AG04449 (cell line): ENCODE measurements at places on chromosomes 16 and 17.

GRCh38 chr17:38353086-38353604, 1.5 kb downstream of the SOCS7 start:
- DNase-seq: no peak

DNA sequence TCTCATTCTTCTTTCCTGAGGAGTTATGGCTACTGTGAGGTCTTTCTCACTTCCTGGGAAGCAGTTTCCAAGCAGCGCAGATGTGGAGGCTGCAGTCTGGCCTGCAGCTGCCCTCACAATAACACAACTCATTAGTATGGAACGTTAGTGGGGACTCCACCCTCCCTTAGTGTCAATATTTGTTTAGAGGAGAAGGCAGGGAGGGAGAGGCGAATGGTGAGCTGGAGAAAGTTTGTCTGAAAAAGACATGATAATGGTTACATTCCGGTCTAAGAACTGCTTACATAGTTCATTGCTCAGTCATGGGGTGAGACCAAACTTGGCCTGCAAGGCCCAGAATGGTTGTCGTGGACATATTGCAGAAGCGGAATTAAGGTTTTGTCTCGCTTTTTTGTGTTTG, 170.2 kb downstream of the HS3ST3B1 start:
- peak; percentile 82 for DNase-seq

DNA sequence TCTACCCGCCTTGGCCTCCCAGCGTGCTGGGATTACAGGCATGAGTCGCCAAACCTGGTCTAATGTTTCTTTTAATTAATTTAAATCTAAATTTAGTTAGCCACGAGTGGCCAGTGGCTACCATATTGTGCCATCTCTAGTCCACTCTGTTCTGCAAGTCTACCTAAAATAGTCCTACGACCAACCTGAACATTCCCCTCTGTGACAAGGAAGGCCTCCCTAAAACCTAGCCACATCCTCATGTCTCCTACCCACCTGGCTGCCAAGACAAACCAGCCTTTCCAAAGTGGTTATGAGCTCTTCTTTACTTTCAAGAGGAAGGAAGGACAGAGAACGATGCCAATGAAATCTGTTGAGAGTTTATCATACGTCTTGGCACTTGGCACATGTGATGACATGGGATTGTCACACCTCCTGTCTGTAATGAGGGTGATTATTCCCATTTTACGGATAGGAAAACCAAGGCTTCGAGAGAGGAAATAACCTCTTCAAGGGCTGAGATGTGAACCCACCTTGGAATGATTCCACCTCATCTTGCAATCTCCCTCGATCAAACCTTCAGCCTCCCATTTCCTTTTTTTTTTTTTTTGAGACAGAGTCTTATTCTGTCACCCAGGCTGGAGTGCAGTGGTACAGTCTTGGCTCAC, 19.7 kb downstream of the MYH11 start:
- no peak for DNase-seq

GRCh38 chr17:37194208-37194607, 181.6 kb upstream of the C17orf78 start:
- DNase-seq: no peak

- DNase-seq: peak; percentile 59
Measured at GRCh38 chr16:65312795-65313194, 190.9 kb upstream of the CDH11 start.

DNA sequence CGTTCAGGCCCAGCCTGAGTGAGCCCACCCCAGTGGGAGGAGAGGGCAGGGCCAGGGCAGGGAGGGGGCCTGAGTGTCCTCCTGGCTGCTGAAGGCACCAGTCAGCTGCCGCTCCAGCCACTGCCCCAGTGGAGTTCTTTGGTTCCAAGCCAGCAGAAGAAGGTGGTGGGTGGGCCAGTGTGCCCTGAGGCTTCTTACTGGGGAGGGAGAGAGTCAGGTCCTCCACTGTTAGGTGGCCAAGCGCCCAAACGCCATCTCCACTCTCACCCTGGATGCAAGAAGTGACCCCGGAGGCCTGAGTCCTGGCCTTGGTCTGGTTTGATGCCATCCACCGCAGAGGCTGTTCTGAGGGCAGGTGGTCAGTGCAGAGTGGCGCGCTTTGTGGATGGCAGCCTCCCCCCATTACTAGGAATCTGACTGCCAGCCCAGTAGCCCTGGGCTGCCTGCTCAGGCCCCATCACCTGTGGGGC, 2.2 kb downstream of the RNF213 start:
- no peak for DNase-seq

GRCh38 chr16:28858421-28858820, 5.2 kb upstream of the SH2B1 start:
- DNase-seq: no peak

DNA sequence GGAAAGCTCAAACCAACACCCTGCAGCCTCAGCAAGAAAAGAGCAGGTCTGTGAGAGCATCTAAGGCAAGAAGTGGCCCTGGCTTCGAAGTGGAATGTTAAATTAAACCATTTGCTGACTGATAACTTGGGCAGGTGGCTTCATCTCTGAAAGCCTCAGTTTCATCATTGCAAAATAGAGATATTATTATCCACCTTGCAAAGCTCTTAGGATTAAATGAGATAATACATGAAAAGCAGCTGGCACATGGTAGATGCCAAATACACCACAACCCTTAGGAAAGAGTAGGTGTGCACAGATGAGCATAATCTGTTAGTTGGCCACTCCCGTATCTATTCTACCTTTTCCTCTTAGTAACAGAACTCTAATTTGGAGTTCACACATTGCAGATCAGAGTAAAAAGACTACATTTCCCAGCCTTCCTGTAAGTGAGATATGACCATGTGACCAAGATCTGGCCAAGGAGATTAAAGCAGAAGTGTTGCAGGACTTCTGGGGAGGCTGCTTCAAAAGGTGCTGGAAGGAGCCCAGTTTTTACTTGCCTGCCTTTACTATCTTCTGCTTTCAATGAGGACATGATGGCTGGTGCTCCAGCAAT, 288.7 kb downstream of the SOX9 start:
- no peak for DNase-seq

- DNase-seq: no peak
Measured at GRCh38 chr16:60991886-60992285, 1044.4 kb downstream of the CDH8 start.

GRCh38 chr17:34413443-34414119, 50.5 kb upstream of the CCL1 start:
- no peak for DNase-seq

- peak; percentile 63 for DNase-seq
Measured at GRCh38 chr16:70737377-70738082, 51.7 kb upstream of the MTSS2 start.

DNA sequence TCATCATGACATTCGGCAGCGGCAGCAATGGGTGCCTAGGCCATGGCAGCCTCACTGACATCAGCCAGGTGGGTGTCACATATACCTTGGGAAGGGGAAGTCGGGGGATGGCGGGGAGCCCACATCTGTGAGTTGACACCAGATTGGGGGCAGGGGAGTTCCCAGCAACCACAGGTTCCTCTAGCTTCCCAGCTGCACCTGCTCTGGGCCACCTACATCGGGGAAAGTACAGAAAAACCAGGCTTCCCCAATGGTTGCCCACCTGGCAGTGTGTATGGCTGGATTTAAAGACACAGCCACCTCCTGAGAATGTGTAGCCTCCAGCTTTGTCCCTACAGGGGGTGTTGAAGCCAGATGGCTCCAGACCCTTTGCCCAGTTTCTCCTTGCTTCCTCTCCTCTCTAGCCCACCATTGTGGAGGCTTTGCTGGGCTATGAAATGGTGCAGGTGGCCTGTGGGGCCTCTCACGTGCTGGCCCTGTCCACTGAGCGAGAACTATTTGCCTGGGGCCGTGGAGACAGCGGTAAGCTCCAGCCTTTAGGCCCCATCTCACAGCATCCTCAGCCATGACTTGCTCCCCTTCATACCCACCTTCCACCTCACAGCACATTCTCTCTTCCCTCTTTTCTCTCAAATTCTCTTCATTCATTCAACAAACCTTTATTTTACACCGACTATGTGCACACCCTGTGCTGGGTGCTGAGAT, 5.0 kb upstream of the TRAF4 start:
- DNase-seq: no peak

GRCh38 chr16:1794221-1794871, 841 bp upstream of the IGFALS start:
- no peak for DNase-seq

DNA sequence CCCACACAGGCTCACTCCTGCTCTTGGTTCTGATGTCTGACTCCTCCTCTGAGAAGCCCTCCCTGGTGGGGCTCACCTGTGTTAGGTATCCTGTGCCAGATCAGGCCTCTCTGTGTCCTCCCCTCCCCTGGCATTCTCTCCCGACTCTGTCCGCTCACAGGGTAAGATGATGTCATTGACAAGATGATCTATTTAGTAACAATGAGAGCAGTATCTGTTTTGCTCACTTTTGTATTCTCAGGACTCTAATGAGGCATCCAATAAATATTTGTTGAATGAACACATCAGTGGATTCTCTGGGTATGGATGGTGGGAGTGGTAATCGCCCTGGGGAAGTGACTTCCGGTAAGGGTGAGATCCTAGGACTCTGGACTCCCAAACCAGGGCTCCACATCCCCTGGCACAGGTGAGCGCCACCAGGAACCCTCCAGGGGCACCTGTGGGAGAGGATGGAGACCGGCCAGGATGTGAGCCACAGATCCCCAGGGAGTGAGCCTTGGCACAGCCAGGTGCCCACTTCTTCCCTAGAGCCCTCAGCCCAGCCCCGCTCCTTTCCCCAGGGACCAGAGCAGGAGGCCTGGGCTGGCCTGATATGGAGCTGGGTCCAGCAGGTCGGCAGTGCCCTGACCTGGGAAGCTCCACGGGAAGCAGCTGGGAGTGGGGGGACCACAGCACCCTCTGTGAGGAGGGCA, 5.4 kb upstream of the HAP1 start:
- DNase-seq: no peak
